ENCODE measurements at places on chromosomes 11 and 22.
A peak's percentile ranks its signal among the peaks of the same experiment; 100 is the strongest.

DNA sequence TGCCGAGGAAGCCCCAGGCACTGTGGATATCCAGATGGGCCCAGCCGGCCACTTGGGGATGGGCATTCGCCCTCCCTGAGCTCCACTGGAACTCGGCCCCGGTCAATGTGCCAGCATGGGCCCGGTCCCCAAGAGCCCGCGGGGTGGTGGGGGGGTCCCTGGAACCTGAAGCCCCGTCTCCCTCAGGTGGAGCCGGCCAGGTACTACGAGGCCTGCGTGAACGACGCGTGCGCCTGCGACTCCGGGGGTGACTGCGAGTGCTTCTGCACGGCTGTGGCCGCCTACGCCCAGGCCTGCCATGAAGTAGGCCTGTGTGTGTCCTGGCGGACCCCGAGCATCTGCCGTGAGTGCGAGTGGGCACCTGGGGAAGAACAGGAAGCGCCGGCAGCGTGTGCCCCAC is 21.2 kb downstream of the MUC5AC start:
- DNase-seq, result no peak

GRCh38 chr11:84580428-84580827 is 1046.7 kb downstream of the DLG2 start:
- DNase-seq, result no peak

DNA sequence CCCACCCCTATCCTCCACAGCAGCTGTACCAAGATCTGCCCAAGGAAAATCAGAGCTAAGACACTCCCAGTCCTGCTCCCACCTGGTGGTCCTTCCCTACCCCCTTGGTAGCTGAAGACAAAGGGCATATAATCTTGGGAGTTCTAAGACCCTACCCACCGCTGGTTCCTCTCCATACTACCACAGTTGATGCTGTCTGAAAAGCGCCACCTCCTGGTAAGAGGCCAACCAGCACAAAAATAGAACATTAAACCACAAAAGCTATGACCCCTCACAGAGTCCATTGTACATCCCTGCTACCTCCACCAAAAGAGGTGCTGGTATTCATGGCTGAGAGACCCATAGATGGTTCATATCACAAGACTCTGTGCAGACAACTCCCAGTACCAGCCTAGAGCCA is 161.5 kb upstream of the ARHGAP42 start:
- no peak for DNase-seq

DNA sequence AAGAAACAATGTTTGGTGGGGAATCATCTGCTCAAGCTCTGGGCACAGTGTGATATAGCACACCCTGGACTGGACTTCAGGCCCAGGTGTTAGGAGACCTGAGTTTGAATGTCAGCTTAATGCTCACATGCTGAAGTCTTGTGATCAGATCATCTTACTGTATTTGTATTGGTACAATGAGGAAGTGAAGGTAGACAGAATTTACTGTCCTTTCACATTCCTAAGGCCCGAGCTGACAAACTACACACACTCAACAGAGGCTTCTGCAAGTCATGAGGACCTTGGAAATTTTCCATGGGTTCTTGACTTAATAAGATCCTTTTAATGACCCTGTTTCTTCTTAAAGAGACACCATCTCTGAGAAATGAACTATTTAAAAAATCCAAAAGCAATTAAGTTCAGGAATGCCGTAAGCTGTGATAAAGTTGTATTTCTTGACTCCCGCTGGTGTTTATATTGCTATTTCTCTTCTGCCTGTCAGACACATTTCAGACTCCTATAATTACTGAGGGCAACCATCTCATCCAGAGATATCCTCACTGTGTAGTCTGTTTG is 802.0 kb downstream of the DLG2 start:
- DNase-seq, result no peak

DNA sequence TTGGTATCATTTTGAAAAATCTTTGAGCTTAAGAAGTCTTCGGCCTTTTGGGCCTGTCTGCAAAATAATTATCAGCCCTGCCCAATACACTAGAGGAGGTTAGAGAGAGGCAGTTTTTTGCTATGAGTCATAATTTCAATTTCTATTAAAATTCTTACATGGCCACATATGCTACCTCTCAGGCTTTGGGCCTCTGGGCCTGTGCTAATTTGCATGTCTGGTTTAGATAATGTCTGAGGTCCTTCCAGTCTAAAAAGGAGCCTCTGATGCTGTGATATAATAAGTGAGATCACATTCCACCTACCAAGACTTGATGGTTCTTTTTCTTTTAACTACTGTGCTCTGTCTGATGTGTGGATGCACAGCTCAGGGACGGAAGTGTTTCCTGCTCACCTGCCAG is 70.8 kb downstream of the KCNJ1 start:
- no peak for DNase-seq

DNA sequence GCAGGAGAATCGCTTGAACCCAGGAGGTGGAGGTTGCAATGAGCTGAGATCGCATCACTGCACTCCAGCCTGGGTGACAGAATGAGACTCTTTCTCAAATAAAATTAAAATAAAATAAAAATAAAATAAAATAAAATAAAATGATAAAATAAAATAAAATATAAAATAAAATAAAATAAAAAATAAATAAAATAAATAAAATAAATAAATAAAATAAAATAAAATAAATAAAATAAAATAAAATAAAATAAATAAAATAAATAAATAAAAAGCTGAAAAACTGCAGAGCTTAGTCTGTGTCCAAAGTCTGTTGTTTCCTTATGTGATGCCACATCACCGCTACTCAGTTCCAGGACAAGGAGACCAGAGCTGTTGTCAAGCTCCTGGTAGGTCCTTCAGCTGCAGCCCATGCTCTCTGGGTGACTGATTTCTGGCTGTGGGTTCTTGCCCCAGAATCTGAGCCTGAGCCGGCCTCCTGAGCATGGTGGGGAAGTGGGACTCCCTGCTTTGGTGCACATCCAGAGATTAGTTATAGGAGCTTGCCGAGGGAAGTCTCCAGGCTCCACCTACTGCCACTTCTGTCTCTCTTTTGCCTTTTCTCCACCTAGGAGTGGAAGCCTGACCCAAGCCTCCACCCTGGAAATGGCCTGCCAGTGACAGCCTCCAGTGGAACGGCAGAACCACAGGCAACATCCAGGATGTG is 31.3 kb upstream of the ADA2 start:
- DNase-seq, result no peak

GRCh38 chr11:115126515-115127208 is 377.6 kb downstream of the CADM1 start:
- no peak for DNase-seq

GRCh38 chr11:95549301-95549700 is 240.3 kb downstream of the FAM76B start:
- no peak for DNase-seq

DNA sequence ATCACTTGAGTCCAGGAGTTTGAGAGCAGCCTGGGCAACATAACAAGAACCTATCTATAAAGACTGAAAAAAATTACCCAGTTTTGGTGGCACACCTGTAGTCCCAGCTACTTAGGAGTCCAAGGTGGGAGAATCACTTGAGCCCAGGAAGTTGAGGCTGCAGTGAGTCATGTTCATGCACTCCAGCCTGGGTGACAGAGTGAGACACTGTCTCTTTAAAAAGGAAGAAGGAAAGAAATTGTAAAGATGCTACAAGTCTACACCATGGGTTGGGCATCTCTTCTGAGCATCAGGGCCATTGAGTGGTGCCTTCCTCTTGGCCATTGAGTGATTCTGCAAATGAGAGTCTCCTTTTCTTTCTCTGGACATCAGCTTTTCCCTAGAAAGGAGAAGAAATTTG is 15.7 kb upstream of the MTMR3 start:
- DNase-seq, result no peak

GRCh38 chr22:36930041-36930935 is 16.9 kb downstream of the CSF2RB start:
- no peak for DNase-seq

DNA sequence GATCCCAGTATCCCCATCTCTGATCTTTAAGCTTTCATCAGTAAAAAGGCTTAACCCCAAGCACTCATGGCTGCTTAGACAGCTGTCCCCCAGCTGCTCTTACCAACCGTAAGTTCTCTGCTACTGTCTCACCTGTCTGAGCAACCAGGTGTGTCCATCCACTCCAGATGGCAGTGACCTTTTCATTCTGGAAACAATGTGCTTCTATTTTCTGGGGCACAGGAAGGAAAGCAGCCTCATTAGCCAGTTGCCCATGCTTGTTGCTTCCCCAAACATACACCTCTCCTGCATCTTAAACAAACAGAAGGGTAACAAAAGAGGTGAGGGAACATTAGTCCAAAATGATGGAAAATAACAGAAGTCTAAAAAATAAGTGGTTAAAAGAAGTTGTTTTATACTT is 24.4 kb downstream of the SERGEF start:
- no peak for DNase-seq

DNA sequence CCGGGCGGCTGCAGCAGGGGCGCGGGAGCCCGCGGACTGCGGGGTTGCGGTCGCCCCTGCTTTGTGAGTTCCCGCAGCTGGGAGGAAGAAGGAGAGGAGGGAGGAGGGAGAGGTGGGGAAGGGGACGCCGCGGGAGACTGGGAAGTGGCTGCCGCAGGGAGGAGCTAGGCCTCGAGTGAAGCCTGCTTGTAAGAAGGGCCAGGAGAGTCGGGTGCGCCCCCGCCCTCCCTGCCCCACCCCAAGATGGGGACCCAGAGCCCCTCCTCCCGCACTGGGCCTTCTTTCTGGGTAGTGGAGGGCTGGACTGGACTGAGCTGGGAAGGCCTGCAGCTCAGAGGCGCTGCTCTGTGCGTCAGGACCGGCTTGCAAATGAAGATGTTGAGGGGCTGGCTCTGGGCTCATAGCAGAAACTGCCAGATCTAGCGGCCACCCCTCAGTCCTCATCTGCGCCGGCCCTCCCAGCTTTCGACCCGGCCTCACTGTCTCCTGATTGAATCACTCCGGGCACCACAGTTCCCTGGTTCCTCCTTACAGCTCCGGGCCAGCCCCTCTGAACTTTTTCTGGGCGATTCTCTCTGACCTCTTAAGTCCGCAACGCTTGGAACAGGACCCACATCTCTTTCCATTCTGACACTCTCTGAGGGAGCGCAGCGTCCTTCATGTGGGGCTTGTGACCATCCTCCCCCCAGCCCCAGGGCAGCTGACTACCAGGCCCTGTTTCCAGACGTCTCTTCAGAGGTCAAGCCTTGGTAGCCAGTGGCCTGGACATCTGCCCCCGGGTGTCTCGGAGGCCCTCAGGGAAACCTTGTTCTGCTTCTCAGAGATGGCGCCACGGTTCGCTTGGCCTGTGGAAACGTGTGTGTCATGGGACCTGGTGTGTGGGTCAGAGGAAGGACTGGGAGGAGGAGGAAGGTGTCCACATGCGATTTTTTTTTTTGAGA is 21.9 kb downstream of the SERPINH1 start:
- peak; percentile 71 for DNase-seq

GRCh38 chr11:73387594-73388264 is 11.5 kb downstream of the RELT start:
- DNase-seq, result no peak

- peak; percentile 85 for DNase-seq
Observed at GRCh38 chr11:75428281-75428724, 4.7 kb downstream of the KLHL35 start.

DNA sequence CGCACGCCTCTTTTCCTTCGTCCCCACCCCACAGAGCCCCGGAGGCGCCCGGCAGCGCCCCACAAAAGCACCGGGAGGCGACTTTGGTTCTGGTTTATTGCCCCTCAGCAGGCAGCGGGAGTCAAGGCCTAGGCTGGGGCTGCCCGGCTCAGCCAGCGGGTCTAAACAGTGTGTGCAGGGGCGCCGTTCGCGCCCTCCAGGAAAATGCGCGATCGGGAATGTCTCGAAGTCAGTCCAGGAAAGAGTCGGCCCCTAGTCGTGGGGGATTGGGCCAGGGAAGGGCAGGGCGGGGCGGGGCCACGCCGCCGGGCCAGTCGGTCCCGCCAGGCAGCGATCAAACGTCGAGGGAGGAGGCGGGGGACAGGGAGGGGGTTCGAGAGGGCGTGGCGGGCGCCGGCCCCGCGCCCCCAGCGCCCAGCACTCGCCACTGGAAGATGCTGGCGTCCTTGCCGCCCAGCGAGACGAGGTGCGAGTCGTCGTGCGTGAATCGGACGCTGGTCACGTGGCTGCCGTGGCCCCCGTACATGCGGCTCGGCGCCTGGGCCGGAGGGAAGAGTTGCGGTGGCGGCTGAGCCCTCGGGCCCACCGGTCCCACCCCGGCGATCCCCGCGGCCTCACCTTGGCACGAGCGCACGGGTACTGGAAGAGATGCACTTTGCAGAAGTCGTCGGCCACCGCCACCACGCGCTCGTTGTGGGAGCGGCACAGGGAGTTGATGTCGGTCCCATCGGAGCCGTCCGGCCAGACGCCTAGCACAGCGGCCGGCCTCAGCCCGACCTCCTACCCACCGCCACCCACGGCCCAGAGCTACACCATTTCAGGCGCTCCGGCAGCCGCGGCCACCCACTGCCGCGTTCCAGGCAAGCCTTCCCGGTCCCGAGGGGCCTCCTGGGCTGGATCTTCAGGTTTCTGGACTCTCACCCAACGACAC is 741 bp upstream of the MTA2 start:
- peak; percentile 85 for DNase-seq

GRCh38 chr11:92739041-92739440 is 230.4 kb upstream of the MTNR1B start:
- no peak for DNase-seq

GRCh38 chr11:115552151-115552772 is 48.0 kb upstream of the CADM1 start:
- no peak for DNase-seq

GRCh38 chr22:49999063-49999945 is 13.3 kb downstream of the IL17REL start:
- no peak for DNase-seq
